Activated CD8-positive, alpha-beta memory T cell treated with anti-CD3 and anti-CD28 coated beads for 1 hour (primary cell): ENCODE measurements at places on chromosomes 13 and 19.
A peak's percentile ranks its signal among the peaks of the same experiment; 100 is the strongest.

GRCh38 chr19:17136021-17136420 lies 60.4 kb downstream of the MYO9B start:
- DNase-seq, result no peak

DNA sequence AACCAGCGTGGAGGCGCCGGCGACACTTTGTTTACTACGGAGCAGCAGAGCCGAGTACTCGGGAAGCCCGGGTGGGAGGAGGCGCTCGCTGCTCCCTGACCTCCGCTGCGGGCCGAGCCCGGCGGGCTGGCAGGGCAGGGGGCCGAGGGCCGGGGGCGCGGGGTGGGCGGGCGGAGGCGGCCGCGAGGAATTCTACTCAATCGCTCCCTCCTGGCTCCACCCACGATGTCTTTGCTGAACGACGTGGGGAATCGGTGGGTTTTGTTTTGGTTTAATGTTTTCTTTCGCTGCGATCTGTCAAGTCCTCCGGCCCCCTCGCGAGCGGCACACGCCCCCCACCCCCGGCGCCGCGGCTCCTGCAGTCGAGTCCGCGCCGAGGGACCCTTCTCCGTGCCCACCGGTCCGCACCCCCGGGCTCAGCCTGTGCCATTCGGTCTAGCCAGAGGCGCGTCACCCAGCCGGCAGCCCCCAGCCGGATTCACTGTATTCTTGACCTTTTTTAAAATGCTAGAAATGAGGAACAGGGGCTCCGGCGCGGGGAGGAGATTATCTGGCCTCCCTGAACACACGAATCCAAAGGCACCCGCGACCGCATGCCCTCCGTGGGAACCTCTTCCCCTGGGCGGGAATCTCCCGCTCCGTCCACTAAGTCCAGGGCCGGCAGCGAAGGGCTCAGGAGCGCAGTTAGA lies 636 bp upstream of the FOXO1 start:
- DNase-seq, result peak; percentile 13

DNA sequence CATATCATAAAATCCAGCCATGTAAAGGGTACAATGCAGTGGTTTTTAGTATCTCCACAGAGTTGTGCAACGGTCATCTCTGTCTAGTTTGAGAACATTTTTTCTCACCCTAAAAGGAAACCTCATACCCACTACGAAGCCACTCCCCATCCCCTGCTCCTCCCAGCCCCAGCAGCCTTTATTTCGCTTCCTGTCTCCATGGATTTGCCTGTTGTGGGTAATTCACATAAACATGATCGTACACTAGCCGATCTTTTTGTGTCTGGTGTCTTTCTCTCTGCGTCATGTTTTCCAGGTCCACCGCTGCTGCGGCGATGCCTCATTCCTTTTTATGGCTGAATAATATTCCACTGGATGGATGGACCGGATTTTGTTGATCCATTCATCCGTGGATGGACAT lies 28.6 kb downstream of the BICRA start:
- no peak for DNase-seq

GRCh38 chr19:6687114-6687513 lies 17.2 kb upstream of the TNFSF14 start:
- DNase-seq, result no peak

GRCh38 chr19:18311502-18312091 lies 11.3 kb downstream of the LSM4 start:
- no peak for DNase-seq

DNA sequence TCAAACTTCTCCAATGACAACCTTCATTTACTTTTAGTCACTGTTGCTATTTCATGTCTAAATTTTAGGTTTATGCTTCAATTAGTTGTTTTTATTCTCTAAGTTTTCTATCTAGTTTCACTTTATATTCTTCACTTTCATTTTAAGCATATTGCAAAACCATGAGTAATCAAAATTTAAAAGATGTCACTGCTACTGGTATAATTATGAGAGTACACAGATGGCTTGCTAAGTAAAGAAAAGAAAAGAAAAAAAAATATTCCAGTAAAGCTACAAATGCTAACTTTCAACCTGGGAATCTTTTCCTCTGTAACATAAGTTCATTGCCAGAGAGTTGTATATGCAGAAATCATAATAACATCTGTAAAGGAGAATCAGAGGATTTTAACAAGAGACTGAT lies 1624.7 kb downstream of the PCDH9 start:
- DNase-seq, result no peak

DNA sequence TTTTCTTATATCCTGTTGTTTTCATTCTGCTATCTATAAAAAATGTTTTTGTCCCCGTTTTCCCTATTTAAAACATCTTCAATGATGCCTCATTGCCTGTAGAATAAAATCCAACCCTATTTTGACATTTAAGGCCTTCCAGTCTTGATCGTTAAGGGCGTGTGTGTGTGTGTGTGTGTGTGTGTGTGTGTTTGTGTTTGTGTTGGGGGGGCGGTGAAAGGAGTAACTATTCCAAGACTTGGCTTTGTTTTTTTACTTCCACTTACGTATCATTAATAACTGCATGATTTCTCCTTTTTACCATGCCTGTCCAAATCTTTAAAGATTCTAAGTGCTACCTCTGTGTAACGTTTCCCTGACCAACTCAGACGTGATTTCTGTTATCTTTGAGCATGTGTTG lies 784 bp downstream of the PIBF1 start:
- no peak for DNase-seq
